Omental fat pad (tissue), 4 donors: ENCODE measurements at places on chromosomes 2 and 18.

- no peak for DNase-seq
Measured at GRCh38 chr2:218081695-218082094, 12.6 kb downstream of the RUFY4 start.

GRCh38 chr2:101644842-101645383 lies 52.6 kb upstream of the MAP4K4 start:
- DNase-seq = no peak

- no peak for DNase-seq
Measured at GRCh38 chr2:214960677-214961076, 151.2 kb upstream of the BARD1 start.

GRCh38 chr2:210839450-210839849 lies 283.1 kb downstream of the CPS1 start:
- DNase-seq = no peak
